ENCODE measurements at places on chromosomes 12 and 14.
A peak's percentile ranks its signal among the peaks of the same experiment; 100 is the strongest.

GRCh38 chr12:100138048-100138802, 4.4 kb downstream of the BLTP3B start:
- DNase-seq = no peak

GRCh38 chr14:105485739-105486162, 935 bp upstream of the CRIP1 start:
- peak; percentile 44 for DNase-seq

- DNase-seq = no peak
Observed at GRCh38 chr14:95402578-95402977, 82.9 kb upstream of the CLMN start.

GRCh38 chr12:126389961-126390360, 1324.7 kb downstream of the AACS start:
- no peak for DNase-seq

DNA sequence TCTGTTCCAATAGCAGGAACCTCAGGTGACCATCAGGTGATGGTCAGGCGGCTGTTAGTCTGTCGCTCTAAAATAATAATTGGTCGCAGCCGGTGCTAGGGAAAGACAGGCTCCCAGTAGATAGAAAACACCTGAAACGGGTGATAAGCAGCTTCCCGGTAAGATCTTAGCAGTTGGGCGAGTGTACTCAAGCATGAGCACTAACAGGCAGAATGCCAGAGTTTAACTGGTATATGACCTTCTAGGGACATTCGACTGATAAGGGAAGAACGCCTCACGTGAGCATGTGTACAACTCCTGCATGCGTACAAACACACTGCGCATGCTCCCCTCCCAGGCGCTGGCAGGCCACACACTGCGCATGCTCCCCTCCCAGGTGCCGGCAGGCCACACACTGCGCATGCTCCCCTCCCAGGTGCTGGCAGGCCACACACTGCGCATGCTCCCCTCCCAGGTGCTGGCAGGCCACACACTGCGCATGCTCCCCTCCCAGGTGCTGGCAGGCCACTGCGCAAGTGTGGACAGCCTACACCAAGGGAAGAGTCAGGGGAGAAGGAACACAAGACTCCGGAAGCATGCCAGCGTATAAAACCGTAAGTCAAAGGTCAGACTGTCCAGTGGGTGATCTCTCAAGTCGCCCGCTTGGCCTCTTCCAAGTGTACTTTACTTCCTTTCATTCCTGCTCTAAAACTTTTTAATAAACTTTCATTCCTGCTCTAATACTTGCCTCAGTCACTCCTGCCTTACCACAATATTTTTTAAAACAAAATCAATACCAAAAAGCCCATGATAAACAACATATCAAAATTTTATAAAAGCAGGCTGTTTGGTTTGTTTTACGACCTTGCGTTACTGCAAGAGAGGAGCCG, 24.5 kb downstream of the GPRC5D start:
- peak; percentile 50 for DNase-seq

DNA sequence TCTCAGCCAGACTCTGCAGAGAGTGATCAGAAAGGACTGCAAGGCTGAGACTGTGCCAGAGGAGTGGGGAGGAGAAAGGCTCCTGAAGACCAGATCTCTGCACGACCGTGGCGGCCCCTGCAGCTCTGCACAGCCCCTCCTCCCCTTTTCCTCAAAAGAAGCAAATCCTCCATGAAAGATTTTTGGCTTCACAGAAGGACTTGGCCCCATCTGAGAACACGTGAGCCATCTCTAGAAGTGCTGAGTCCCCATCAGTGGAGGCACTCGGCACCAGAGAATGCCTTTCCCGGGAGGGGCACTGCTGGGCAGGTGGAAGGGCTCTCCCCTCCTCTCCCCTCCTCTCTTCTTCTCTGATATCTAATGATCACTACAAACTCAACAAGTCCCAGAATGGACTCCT, 6.8 kb downstream of the FIGNL2 start:
- no peak for DNase-seq

DNA sequence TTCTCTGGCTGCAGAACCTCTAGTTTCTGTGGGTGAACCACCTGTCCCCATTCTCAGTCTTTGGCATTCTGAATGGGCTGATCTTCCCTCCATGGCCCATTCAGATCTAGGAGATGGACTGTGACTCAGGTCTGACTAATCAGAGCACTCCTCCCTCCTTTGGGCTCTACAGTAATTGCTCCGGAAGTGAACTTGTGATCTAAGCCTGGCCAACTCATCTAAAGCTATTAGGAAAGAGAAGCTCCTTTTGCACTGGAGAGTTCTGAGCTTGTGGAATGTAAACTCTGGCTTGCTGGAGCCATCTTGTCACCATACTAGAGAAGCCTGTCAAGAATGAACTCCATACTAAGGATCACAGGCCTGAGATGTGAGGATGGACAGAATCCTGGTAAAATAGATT, 168.2 kb downstream of the SUDS3 start:
- DNase-seq = no peak

GRCh38 chr12:52772188-52772587, 5.0 kb downstream of the KRT76 start:
- DNase-seq = no peak

- no peak for DNase-seq
Observed at GRCh38 chr12:84994426-84994825, 41.7 kb downstream of the TSPAN19 start.

- DNase-seq = no peak
Observed at GRCh38 chr12:67589078-67589477, 59.5 kb upstream of the DYRK2 start.

GRCh38 chr12:100473716-100474150, at the start of gene NR1H4:
Gene NR1H4, plus strand, starts transcription at chr12:100473866. Its CDS starts 19,458 bp downstream, at chr12:100493324.
- DNase-seq = no peak

GRCh38 chr14:20622816-20623291, 18.6 kb downstream of the OR6S1 start:
- DNase-seq = no peak

GRCh38 chr12:10147714-10148403, 17.9 kb upstream of the CLEC7A start:
- DNase-seq = no peak

DNA sequence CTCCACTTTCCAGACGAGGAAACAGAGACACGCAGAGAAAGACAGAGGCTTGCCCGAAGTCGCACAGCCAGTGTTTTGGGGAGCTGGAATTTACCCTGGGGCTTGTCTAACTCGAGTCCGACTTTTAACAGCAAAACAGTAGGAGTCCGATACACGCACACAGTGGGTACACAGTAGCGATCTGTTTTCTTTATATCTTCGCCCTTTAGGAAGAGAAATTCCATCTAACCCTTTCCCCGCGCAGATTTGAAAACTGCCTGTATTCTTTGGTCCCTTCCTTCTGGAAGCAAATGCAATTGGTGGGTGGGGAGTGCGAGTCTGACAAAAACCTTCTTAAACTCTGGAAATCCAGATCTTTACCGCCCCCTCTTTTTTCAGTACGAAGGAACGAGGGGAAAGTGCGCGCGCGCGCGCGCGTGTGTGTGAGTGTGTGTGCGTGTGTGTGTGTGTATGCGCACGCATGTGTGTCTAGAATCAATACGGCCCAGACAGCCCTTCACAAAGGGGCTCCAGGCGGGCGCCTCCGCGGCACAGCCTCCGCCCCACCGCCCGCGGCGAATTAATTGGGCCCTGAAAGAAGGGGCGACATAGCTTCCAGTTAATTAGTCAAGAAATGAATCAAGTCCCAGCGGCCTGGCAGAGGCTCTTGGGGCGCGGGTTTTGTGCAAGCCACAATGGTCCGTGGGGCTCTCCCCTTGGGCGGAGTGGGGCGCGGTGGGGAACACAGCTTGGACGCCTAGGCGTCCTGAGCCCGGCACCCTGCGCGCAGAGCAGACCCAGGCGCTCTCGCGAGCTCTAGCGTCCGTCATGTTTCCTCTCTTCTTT, 14.0 kb upstream of the TBX3 start:
- no peak for DNase-seq

- DNase-seq = no peak
Observed at GRCh38 chr14:77076113-77076631, 21.9 kb upstream of the CIPC start.

- no peak for DNase-seq
Observed at GRCh38 chr14:74241652-74242017, 2.4 kb downstream of the VSX2 start.

DNA sequence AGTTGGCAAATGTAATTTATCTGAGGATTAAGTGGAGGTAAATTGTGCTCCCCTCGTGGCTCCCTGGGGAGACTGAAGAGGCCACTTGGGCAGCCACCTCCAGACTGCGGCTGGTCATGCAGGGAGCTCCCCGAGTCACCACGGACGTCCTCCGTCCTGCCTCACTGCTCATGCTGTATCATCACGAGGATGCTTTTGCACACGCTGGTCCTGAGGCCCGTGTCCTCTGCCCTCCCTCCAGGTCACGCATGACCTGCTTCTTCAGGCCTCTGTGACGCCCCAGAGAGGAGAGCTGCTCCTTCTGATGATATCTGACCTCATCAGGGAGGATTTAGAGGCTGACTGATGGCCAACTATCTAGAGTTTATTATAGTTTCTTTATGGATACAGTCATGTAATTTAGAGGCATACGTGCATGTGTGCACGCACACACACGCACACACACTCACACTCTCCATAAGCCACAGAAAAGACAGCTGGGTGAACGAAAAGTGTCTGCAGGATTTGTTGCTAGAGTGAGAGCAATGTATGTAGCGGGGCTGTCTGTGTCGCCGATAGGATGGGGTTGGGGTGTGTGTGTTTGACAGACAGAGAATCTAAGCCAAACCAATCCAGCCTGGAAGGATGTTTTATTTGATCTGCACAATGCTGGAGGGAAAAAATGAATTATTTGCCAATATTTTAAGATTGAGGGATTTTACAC, 160.0 kb downstream of the ADGRD1 start:
- no peak for DNase-seq

GRCh38 chr12:29230800-29231560, 81.9 kb downstream of the FAR2 start:
- no peak for DNase-seq

GRCh38 chr14:94081386-94081820, 293 bp downstream of the IFI27L1 start:
- DNase-seq = no peak

DNA sequence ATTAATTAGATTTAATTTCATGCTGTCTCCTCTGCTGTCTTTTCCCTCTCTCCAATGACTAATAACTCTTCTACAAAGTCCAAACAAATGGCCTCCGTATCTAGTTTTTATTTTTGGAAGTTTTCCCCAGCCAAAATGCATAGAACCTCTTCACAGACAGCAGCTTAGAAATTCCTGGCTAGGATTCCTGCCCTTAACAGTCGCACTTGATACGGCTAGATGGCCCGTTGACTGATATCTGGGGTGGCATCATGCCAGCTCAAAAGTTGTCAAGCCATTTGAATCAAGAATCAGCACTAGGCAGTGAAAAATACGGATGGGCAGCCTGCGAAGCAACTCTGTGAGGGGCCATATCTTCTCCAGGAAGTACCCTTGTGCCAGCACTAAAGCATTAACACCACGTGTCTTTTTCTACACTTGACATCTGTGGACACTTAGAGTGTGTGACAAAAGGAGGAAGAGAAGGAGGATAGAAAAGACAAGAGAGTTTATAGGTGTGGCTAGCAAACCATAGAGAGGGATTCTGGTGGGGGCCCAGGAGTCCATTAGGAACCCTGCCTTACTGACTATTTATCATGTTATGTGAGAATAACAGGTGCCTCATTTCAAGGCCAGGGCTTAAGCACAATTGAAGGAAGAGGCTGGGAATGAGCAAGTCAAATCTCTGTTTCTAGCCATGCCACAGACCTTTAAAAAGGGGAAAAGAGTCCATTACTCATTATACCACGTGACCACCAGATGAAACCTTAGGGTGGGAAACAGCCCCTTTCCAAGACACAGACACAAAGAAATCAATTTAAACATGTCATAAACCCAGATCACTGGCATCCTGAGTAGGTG, 39.2 kb upstream of the KRR1 start:
- no peak for DNase-seq

DNA sequence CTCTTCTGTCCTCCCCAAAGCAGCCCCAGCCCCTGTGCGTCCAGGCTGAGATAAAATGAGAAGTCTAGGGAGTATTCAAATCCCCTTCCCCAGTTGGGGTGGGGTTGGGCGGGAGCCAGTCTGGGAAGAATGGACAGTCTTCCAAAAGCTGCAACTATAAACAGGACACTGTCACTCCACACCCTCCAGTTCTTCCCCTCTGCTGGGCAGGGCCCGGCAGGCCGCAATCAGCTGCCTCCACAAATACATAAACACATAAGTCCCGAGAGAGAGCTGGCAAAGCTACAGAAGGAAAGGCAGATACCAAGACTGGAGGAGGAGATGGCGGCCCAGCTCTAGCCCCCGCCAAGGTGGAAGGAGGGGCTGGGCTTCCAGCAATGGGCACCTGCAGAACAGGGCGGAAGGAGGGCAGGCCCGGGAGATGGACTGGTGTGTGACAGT, 12.7 kb downstream of the LTBP2 start:
- no peak for DNase-seq

DNA sequence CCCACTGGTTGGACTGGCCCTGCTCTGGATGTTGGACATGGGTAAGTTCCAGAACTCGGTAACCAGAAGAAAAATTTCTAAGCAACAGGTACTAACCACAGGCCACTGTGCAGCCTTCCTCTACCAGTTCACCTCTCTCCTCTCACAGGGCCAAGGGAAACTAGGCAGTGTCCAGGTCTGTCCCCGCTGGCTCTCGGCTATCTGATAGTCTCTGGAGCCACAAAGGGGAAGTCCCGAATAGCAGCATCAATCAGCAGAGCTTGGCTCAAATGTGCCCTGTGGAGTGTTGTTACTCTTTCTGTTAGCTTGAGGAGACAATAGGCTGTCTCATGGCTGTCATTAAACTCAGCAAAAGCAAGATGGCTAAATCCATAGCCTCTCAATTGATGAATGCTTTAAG, 73.2 kb downstream of the TSPAN11 start:
- DNase-seq = no peak

DNA sequence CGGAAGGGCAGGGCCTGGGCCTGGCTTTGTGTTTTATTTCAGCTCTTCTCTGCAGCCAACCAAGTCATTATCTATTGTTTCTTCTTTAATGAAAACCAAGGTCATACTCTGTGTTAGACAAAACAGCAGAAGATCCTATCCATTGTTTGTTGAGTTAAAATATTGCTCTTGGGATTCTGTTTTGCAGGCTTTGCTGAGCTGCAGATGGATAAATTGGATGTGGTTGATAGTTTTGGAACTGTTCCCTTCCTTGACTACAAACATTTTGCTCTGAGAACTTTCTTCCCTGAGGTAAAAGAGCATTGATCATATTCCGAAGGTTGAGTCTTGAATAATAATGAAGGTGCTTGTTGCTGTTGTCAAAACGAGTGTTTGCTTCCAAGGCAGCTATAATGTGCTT, 106.6 kb downstream of the PLXNC1 start:
- DNase-seq = no peak

- peak; percentile 68 for DNase-seq
Observed at GRCh38 chr12:46219877-46220655, 48.8 kb downstream of the SLC38A1 start.

DNA sequence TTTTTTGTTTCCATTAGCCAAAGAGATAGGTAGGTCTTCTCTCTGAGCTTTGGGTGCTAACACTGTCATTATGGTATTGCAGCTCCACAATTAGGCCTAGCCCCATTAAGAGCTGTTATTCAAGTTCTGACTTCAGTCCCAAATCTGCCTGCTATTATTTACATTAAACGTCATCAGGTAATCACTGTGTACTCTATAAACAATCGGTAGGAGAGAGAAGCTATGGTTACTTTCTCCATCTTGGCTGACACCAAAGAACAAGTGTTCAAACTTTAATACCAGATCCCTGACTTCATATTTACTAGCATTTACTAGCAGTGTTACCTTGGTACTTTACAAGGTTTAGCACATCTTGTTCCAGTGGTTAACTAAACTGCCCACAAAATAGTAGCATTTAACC, 305.1 kb upstream of the GARIN2 start:
- DNase-seq = no peak

- no peak for DNase-seq
Observed at GRCh38 chr12:22812531-22812930, 187.6 kb downstream of the ETNK1 start.

GRCh38 chr14:64952598-64953309, 10.2 kb upstream of the GPX2 start:
- no peak for DNase-seq

All from stimulated activated naive CD4-positive, alpha-beta T cell treated with Interleukin-2 at 50 U/mL for 16 hours (primary cell).